Putamen (tissue), 1 donor: ENCODE measurements at places on chromosomes 16 and 17.

DNA sequence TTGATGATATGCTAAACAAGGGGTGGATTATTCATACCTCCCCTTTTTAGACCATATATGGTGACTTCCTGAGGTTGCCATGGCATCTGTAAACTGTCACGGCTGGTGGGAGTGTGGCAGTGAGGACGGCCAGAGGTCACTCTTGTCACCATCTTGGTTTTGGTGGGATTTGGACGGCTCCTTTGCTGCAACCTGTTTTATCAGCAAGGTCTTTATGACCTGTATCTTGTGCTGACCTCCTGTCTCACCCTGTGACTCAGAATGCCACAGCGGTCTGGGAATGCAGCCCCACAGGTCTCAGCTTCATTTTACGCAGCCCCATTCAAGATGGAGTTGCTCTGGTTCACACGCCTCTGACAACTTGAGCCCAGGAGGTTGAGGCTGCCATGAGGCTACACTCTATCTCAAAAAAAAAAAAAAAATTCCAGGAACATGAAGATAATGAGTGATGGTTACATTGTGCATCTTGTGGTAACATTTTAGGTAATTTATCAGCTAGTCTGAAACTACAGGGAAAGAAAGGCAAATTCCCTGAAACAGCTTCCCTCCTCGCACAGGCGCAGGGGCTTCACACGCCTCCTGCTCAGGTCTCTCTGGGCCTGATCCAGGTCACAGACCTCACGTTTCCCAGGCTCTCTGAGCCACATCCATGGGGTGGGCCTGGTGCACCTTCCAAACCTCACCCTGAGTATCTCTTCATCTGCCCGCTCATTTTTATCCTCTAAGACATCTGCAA is 15.3 kb upstream of the UBE2I start:
- no peak for DNase-seq

DNA sequence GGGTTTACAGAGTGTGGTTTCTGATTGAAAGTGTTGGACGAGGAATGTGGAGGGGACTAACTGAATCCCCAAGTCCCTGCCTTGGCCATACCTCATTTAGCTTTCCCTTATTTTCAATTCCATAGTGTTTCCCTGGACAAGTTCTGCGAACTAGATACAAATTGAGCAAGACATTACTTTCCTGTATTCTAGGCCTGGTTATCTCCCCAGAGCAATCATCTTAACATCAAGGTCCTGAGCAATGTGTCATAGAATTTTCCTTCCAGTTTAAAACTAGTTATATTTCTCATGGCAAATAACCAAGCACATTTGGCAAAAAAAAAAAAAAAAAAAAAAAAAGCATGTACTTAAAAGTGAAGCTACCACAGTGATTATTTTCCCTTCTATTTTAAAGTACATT is 330.1 kb downstream of the CDH11 start:
- DNase-seq, result no peak

- no peak for DNase-seq
Observed at GRCh38 chr16:86292942-86293341, 217.4 kb upstream of the FOXF1 start.

- no peak for DNase-seq
Observed at GRCh38 chr17:33463887-33464286, 170.8 kb upstream of the ASIC2 start.

DNA sequence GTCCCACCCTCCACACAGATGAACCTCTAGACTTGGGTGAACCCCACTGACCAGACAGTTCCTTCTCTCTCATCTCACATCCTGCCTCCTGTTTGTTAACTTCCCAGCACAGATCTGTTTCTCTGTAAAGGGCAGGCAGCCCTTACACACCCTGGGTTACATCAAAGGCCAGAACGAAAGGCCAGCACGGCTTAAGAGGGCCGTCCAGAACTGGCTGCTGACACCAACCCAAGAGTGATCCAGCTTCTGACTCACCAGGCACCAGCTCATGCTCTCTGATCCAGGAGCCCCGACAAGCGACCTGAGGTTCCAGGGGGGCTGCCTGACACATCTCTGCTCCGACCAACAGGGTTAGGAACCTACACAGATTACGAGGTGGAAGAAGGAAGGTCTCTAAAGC is 86.9 kb downstream of the MRM3 start:
- DNase-seq, result no peak

DNA sequence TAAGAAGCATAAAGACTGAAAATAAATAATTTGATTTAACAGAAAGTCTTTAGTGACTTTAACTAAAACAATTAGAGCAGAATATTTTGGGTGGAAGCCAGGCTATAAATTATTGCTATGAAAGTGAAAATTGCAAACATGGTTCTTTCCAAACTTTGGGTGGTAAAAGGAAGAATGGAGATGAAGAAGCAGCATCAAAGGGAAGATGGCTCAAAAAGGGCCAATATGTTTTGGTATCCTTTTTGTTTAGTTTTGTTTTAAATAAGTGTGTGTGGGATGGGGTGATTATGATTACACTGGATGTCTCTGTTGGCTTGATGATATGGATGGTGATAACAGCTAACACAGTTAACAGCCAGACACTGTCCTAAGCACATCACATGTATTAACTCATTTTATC is 153.7 kb downstream of the CYB561 start:
- no peak for DNase-seq
